ENCODE measurements at places on chromosomes 7 and 10.
A peak's percentile ranks its signal among the peaks of the same experiment; 100 is the strongest.

GRCh38 chr7:139782932-139783331 is 5.1 kb upstream of the HIPK2 start:
- DNase-seq = no peak

DNA sequence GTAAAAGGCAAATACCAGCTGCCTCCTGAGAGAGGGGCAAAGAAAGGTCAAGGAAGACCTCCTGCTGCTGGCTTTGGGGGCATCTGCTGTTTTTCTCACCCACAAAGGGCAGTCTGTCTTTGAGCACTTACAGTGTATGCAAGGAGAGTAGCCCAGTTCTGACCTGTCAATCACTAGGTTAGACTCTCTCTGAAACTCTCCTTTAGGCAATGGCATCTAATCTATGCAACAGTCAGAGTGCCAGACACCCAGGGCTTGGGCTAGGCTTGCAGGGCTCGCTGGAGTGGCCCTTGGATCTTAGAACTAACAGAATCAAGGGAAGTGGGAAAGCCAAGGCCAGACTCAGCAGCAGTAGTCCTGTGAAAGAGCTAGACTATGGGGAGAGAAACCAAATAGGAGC is 522.9 kb downstream of the NRG3 start:
- DNase-seq = no peak

DNA sequence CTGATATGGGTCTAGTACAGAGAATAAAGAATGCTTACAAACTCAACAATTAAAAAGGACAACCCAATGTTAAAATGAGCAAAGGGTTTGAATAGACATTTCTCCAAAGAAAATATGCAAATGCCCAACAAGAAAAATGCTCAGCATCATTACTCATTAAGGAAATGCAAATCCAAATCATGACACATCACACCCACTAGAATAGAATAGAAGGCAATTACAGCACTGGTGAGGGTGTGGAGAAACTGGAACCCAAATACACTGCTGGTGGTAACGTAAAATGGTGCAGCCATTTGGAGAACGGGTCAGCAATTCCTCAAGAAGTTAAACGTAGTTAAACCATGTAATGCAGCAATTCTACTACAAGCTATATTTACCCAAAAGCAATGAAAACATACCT is 53.8 kb downstream of the KDM7A start:
- no peak for DNase-seq

- no peak for DNase-seq
These were observed 265.8 kb downstream of the DNAJB6 start for GRCh38 chr7:157602581-157602980.

DNA sequence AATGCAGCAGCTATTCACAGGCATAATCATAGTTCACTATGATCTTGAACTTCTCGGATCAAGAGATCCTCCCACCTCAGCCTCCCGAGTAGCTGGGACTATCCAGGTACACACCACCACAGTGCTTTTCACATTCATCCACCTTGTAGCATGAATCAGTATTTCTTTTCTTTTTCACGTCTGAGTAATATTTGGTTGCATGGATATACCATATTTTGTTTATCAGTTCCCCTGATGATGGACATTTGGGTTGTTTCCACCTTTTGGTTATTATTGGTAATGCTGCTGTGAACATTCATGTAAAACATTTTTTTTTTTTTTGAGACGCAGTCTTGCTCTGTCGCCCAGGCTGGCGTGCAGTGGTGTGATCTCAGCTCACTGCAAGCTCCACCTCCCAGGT is 3.6 kb upstream of the TBC1D12 start:
- no peak for DNase-seq

DNA sequence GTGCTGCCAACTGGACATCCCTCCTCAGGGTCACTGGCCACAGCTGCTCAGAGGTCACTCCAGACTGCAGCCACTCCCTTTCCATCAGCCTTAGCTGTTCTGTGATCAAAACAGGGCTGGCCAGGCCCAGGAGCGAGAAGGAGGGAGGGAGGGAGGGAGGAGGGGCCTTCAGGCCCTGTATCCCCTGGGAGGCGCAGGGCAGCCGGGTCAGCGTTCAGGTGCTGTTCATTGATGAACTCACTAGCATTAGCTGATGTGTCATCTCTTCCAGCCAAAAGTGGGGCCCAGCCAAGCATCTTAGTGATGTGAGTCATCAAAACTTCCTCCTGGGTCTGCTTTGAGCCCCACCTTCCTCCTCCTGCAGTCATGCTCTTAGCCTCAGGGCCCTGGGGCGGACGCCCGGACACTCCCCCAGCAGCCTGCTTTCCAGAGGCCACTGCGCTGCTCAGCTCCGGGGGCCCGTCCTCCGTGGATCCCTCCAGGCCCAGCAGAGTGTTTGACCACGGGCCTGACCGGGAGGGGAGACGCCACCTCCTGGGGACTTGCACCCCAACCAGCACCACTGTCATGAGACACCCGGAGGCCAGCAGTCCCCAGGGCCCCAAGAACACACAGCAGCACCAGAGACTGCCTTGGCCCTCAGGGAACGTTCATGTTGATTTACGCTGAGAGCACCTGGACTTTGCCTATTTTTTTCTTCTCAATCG is 149.2 kb downstream of the PRKAG2 start:
- peak; percentile 44 for DNase-seq

- DNase-seq = no peak
These were observed 785 bp downstream of the DNTT start for GRCh38 chr10:96305019-96305418.

Data from GM12864 (cell line).